Suppressor macrophage treated with lipopolysaccharide for 4 hours (primary cell): ENCODE measurements at places on chromosomes 2 and 18.
A peak's percentile ranks its signal among the peaks of the same experiment; 100 is the strongest.

DNA sequence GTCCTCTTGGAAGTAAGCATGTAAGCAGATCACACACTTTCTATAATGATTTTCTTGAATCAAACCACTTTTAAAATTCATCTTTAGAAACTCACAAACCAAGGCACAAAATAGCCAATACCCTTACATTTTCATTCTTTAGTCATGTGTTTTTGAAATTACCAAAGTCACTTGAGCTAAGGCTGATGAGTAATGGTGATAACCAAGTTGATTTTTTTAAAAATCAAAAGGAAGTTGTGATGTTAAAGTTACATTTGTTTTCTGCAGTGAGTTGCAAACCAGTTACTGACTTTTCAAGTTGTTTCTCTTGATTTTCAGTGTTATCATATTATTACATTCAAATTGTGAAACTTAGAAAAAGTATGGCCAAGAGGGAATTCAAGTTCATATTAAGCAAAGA lies 21.5 kb upstream of the IL18RAP start:
- peak; percentile 35 for DNase-seq

- no peak for DNase-seq
Measured at GRCh38 chr2:239679755-239680154, 278.9 kb upstream of the HDAC4 start.

GRCh38 chr2:102664471-102664909 lies 45.1 kb downstream of the SLC9A2 start:
- peak; percentile 16 for DNase-seq

DNA sequence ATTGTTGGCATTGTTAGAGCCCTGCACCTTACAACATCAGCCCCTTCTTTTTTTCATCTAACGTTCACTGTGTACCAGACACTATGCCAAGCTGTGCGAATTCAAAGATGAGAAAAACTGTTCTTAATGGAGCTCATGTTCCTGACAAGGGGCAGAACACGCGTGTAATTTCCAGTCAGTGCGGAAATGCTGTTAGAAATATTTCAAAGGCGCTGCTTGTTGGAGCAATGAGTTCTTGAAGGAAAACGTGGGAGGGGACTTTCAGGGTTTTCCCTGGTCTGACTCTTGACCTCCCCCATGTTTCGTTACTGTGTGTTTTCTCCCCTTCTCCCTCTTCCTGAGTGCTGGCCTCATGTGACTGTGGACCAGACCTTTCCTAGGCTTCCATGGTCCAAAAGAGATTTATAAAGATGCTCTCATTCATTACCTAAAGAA lies 1.5 kb downstream of the MTHFD2 start:
- DNase-seq, result peak; percentile 83

DNA sequence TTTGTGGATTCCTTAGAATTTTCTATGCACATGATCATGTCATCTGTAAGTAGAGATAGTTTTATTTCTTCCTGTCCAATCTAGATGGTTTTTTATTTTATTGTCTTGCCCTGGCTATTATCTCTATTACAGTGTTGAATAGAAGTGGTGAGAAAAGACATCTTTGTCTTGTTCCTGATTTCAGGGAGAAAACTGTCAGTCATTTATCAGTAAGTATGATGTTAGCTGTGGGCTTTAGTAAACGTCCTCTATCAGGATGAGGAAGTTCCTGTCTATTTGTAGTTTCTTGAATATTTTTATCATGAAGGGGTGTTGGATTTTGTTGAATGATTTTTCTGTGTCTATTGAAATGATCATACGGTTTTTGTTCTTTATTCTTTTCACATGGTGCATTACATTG lies 5.3 kb downstream of the PLEKHH2 start:
- no peak for DNase-seq

DNA sequence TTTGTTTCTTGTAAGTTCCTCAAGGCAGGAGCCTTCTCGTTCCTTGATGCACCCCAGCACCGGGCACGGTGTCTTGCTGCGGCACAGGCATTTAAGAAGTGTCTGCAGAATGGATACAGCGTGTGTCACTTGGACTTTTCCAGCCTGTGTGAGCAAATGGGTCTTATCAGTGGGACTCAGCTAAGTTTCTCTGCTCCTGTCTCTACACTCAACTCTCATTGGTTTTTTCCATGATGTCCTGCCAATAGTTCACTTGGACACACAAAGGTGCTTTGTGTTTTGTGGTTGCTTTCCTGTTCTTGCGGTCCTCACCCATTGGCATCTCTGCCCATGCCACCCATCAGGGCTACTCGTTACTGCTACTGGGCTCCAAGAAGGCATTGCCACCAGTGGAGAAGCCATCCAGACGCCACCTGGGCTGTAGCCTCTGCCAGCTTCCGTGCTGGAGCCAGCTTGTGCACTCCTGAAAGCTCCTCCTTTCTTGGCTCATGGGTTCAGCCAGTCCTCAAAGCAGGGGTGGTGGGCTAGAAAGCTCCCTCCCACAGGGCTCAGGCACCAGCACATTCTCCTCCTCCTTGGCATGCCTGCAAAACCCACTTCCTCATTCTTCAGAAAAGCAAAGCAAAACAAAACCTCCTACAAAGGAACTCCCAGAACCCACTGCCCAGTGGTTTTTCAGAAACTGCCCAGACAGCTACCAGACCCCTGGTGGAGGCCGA lies 41.4 kb downstream of the IL1R2 start:
- DNase-seq, result peak; percentile 84

GRCh38 chr2:170815311-170815710 lies 1.4 kb upstream of the GAD1 start:
- no peak for DNase-seq

DNA sequence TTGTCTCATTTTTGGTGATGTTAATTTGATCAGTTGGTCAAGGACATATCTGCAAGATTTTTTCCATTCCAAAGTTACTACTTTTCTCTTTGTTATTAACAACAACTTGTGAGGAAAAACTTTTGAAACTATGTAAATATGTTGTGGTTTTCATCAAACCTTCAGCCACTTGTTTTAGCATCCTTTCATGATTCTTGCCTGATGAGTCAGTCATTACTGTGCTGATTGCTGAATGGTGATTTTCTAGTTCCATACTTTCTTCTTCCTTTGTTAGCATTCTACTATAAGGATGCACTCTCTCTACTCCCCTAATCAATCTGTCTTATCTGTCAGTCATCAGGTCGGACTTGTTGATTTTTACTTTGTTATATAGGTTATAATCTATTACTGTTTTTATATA lies 10.9 kb downstream of the TMEM87B start:
- DNase-seq, result no peak

- peak; percentile 78 for DNase-seq
Measured at GRCh38 chr18:48833701-48834412, 116.9 kb downstream of the SMAD7 start.

GRCh38 chr18:61546590-61546989 lies 213.4 kb downstream of the CDH20 start:
- DNase-seq, result peak; percentile 46

- no peak for DNase-seq
Measured at GRCh38 chr18:48937869-48938750, 12.7 kb downstream of the SMAD7 start.

GRCh38 chr2:200763422-200763821 lies 48.3 kb upstream of the BZW1 start:
- no peak for DNase-seq

- no peak for DNase-seq
Measured at GRCh38 chr18:54740136-54740846, 88.0 kb upstream of the RAB27B start.

- no peak for DNase-seq
Measured at GRCh38 chr2:230717600-230717999, 5.0 kb downstream of the CAB39 start.

- no peak for DNase-seq
Measured at GRCh38 chr2:160469621-160470204, 23.9 kb downstream of the RBMS1 start.

DNA sequence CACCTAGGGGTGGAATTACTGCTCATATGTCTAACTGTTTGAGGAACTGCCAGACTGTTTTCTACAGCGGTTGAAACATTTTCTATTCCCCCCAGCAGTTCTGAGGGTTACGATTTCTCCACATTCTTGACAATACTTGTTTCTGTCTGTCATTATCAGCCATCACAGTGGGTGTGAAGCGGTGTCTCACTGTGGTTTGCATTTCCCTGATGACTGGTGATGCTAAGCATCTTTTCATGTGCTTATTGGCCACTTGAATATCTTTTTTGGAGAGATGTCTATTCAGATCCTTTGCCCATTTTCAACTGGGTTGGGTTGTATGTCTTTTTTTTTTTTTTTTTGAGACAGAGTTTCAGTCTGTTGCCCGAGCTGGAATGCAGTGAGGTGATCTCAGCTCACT lies 63.0 kb downstream of the ADNP2 start:
- no peak for DNase-seq

DNA sequence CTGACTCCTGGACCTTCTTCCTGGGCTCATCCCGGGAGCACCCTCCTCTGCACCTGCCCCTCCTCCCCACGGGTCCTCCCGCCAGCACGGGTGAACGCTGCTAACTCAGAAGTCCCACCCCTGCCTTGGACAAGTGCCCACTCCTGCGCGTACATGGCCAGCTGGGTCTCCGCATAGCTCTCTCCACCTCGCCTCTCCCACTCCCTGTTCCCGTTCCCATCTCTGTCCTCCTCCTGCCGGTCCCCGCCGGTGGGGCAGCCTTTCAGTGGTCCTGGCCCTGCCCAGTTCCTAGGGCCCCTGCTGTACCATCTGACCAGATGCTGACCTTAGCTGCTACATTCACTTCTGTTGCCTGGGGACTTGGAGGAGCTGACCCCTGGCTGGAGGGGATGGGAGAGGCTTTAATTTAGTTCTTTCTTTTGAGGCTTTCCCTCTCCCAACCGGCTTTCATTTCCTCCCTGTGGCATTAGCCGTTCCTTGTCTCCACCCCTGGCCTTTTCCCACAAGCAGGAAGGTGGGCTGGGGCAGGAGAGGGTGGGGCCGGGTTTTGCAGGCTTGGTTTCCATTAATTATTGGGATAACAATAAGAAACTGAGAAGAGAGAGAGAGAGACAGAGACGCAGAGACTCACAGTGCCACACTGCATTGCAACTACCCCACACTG lies 136.1 kb downstream of the SH3BP4 start:
- no peak for DNase-seq
